ENCODE measurements at places on chromosomes 4 and X. TPM values are rescaled to one million over a fixed set of nuclear protein-coding genes. Genes with fewer than 3 reads are reported as not detected.
A peak's percentile ranks its signal among the peaks of the same experiment; 100 is the strongest.

- no peak for ATAC-seq
These were observed 121.8 kb upstream of the TMEM47 start for GRCh38 chrX:34778916-34779315.

GRCh38 chr4:10577508-10578426 is 106.8 kb downstream of the CLNK start:
- no peak for ATAC-seq

DNA sequence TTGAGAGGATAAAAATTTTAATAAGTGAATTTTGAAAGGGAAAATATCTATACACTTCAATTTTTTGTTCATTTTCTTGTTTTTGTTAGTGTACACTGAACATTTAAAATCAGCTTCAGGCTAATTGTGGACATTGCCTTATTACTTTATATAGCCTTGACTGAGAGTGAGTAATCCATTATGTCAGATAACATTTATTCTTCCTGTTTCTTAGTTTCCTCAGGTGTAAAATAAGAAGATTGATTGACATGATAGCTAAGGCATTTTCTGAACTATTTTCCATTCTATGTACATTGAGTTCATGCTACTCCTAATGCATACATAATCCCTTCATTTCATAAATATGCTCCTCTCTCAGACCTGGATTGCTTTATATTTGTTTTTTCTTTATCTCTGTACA is 607.3 kb upstream of the AADAT start:
- ATAC-seq: no peak

GRCh38 chr4:140600408-140600807 is 31.6 kb upstream of the UCP1 start:
- ATAC-seq: no peak

- ATAC-seq: peak; percentile 40
These were observed 26.9 kb downstream of the FAM241A start for GRCh38 chr4:112172180-112172579.

- no peak for ATAC-seq
These were observed 310.3 kb upstream of the GNPDA2 start for GRCh38 chr4:45036677-45037076.

- ATAC-seq: no peak
These were observed 53.6 kb downstream of the HTT start for GRCh38 chr4:3128058-3128457.

DNA sequence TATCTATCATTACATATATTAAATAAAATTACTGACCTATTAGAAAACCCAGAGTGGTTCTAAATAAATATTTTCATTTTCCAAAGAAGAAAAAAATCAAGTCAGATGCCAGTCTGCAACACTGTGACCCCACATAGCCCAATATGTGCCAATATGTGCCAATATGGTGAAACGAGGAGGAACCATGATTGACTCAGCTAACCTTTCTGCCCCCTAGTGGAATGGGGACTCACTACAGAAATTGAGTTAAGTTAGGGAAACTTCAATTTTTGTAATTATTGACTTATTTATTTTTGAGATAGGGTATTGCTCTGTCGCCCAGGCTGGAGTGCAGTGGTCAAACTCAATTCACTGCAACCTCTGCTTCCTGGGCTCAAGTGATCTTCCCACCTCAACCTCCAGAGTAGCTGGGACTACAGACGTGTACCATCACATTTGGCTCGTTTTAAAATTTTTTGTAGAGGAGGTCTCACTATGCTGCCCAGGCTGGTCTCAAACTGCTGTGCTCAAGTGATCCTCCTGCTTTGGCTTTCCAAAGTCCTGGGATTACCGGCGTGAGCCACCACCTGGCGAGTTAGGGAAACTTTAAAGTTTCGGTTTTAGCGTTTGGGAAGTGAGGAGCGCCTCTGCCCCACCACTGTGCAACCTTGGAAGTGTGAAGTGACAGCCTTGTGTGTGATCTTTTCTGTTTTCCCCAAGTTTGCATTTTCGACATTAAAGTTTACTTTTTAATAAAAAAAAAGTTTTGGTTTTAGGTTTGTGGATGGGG is 116.8 kb upstream of the SHISA3 start:
- no peak for ATAC-seq

DNA sequence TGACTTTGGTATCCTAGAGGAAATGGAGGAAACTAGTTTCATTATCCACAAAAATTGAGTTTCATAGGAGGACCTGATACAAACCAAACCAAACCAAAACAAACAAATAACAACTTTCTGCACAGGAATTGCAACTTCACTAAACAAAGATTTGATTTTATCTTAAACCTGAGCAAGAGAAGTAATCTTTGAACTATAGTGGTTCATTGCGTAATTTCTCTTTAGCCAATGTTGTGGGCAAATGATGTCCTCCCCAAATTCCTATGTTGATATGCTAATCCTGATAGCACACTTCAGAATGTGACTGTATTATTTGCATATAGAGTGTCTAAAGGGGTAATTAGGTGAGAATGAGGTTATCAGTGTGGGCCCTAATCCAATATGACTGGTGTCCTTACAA is 102.4 kb downstream of the CAMK2D start:
- no peak for ATAC-seq

GRCh38 chrX:119492463-119492862 is 24.2 kb downstream of the SLC25A5 start:
- no peak for ATAC-seq

GRCh38 chrX:9482837-9483236 is 18.0 kb downstream of the TBL1X start:
- ATAC-seq: no peak

- ATAC-seq: no peak
These were observed 1033.0 kb upstream of the INTU start for GRCh38 chr4:126599746-126600145.

GRCh38 chr4:184757810-184758209 is 23.9 kb upstream of the CENPU start:
- no peak for ATAC-seq

GRCh38 chrX:127558811-127559210 is 493.4 kb downstream of the ACTRT1 start:
- ATAC-seq: no peak

- no peak for ATAC-seq
These were observed 4.7 kb downstream of the HS3ST1 start for GRCh38 chr4:11424000-11424399.

- ATAC-seq: no peak
These were observed 53.5 kb downstream of the HTRA3 start for GRCh38 chr4:8322794-8323704.

GRCh38 chr4:13548984-13549546 is 4.8 kb upstream of the NKX3-2 start:
- ATAC-seq: peak; percentile 76

DNA sequence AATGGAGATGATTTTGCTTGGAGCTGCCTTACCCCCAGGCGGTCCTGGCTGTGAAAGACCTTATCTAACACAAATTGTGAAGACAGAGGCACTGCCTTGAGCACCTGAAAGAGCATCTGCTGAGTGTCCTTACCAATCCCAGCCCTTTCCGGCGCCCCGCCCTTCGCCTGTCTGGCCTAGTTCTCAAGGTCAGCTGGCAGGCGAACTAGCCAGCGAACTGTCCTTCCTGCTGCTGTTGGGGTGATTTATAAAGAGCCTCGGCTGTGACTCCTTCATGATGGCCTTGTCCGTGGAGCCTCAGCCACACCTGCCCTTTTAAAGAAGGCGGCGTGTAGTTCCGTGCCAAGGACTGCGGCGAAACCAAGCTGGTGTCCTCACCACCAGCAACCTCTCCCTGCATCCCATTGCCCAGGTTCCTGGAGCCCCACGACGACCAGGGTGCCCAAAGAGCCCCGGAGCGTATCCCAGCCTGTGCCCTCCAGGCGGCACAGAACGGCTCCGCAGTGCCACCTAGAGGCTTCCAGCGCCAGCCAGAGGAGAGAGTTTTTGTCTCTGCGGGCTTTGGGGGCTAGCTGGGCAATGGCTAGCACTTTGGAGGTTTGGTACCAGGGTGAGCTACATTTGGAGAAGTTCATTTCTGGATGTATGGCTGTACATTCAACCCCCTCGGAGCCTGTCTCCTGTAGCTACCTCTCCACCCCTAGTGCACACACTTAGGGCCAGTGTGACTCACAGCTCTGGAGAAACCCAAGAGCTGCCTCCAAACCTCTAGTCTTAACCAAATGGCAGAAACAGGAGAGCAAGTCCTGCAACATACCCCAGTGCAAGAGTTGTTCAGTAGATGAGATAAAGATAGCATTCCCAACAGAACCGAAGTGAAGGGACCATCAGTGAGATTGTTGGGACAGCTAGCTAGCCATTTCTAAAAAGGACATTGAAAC is 36.8 kb upstream of the VMA21 start:
- peak; percentile 67 for ATAC-seq

DNA sequence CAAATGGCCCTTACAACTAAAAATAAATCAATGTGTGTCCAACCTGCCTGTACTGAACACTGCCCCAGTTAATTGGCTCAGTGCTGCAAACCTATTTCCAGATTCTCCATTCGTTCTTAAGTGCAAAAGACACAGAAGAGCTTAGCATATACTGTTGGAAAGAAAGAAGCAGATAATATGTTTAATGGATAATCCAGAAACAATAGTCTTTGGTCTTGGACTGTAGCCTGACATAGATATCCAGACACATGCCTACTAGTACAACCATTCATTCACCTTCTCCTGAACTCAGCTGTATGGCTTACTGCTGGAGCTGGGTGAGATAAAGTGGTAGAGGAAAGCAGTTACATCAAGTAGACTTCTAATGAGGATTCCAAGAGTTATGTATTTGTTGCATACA is 77.0 kb downstream of the LUZP4 start:
- no peak for ATAC-seq

GRCh38 chrX:109398833-109399232 is 83.1 kb downstream of the GUCY2F start:
- ATAC-seq: no peak

DNA sequence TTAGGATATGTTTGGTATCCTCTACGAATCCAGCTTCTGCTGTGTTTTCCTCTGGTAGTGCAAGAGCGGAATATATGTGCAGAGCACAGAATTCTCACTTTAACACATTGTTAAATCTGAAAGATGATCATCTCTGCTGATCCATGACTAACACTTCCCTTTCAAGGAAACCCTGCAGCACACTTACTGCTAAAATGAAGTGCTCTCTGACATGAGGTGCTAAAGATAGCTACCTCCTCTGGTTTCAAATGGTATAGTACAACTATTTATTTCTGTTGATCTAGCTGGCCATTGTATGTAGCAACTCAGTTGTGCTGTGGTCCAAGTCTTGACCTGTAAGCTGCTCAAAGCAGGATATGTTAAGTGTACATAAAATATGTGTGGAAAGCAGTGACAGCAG is 162.4 kb upstream of the FMR1 start:
- no peak for ATAC-seq

DNA sequence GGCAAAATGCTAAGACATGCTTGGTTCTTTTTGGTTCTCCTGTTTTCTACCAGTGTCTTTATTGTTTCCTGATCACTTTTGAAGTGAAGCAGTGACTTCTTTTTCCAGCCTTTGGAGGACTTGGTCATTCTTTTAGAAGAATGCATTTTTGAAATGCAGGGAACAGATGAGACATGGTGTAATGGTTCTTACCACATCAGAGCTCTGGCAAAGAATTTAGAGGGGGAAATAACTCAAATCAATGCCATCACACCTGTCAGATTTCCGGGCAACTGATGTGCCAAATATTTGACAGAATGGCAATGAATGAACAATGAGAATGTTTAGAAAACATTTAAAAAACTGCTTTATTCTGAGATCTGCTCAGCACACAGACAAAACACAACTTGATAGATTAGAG is 519.6 kb downstream of the IQCM start:
- ATAC-seq: no peak

GRCh38 chr4:7183161-7183560 is 9.2 kb upstream of the SORCS2 start:
- peak; percentile 99 for ATAC-seq

DNA sequence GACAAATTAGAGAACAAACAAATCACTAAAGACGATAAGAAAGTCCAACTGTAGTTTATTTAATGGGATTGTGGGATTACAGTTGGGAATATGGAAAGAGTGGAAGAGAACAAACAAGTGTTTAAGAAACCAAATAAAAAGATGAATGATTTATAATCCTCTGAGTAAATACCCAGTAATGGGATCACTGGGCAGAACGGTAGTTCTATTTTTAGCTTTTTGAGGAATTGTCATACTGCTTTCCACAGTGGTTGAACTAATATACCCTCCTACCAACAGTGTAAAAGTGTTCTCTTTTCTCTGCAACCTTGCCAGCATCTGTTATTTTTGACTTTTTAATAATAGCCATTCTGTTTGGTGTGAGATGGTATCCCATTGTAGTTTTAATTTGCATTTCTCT is 15.0 kb downstream of the C4orf51 start:
- no peak for ATAC-seq

DNA sequence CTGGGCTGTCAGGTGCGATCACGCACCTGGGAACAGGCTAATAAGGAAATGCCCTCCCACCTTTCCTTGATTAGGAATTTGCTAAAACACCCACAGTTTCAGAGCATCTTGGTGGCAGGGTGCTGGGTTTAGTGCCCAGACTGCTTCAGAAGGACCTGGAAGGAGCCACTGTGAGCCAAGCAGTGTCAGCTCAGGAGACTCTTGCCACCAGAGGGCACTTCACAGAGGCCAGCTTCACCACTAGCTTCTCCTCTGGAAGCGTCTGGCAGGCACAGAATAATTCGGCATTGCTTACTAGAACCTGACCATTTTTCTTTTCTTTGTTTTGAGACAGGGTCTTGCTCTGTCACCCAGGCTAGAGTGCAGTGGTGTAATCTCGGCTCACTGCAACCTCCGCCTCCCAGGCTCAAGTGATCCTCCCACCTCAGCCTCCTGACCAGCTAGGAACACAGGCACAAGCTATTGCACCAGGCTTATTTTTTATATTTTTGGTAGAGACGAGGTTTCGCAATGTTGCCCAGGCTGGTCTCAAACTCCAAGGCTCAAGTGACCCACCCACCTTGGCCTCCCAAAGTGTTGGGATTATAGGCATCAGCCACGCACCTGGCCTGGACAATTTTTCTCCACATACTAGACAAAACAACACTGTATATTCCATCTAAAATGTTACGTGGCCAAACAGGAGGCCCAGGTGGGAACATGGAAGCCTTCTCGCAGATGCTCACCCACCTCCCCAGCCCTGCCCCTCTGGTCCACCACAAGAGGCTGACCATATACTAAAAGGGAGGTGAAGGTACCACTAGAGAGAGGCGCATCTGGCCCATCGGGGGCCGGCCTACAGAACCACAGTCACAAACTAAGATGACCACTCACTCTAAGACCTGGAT is 14.1 kb downstream of the NOP14 start:
- ATAC-seq: peak; percentile 69

DNA sequence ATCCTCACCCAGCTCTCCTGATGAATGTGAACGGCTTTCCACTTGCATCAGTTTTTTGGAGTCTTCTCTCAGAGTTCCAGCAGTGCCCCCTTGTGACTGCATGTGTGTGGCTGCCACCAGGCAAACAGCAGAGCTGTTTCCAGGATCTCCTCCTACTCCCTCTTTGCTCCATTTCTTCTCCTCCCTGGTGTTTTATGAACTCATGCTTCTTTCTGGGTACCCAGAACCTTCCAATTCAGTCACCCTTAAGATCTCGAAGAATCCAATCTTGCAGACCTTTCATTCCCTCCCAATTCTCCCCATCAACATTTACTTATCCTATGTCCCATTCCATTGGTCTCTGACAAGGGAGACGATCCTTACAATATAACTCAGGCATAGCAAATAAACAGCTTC is 6.8 kb upstream of the TCEANC start:
- peak; percentile 26 for ATAC-seq

The SCRG1 gene
- not detected for total RNA-seq

The XAGE5 gene
- not detected for total RNA-seq

The PPM1K gene
- 49.9 TPM for total RNA-seq

The PRRG3 gene
- total RNA-seq: not detected

The FAM241A gene
- total RNA-seq: 3.8 TPM

The RNF150 gene
- 0.11 TPM for total RNA-seq

The SPANXC gene
- not detected for total RNA-seq

The SOX3 gene
- not detected for total RNA-seq

The MAGEA2 gene
- not detected for total RNA-seq

The UGT2B11 gene
- total RNA-seq: not detected

The CFP gene
- 3.2 TPM for total RNA-seq

The FAM47E gene
- not detected for total RNA-seq

Measured in activated T-helper 17 cell treated with anti-CD3 and anti-CD28 coated beads, Interleukin-2, amount 50 U/mL, for 72 hours (primary cell).